ENCODE measurements at places on chromosomes 6 and 20. TPM values are rescaled to one million over a fixed set of nuclear protein-coding genes. Genes with fewer than 3 reads are reported as not detected.

DNA sequence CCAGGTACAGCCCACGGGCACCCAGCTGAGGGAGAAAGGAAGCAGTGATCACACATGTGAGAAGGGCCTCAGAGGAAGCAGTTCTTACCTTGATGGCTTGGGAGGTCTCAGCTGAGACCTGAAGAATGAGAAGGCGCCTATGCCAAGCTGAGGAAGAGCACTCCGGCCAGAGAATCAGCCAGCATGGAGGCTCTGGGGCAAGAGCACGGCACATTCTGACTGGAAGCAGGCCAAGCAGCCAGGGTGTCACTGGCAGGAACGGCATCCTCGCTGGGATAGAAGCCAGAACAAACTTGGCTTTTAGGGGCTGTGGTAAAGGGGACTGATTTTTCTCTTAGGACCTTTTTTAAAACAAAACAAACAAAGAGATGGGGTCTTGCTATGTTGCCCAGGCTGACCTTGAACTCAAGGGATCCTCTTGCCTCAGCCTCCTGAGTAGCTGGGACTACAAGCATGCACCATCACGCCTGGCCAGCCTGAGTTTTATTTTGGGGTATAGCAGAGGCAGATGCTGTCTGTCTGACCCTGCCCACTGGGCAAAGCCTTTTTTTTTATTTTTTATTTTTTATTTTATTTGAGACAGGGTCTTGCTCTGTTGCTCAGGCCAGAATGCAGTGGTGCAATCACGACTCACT is 17.6 kb downstream of the GHRH start:
- DNase-seq: no peak

DNA sequence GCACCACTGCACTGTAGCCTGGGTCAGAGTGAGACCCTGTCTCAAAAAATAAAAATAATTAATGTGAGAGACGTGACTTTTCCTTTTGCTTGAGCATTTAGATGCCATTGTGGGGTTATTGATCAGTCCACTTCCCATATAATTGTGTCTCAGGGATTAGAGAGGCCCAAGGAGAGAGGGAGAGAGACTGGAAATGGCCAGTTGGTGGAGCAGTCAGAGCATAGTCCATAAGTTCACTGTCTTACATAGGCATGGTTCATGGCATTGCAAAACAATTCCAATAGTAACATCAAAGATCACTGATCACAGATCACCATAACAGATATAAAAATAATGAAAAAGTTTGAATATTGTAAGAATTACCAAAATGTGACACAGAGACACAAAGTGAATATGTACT is 15.2 kb upstream of the SDHAF4 start:
- DNase-seq: no peak

DNA sequence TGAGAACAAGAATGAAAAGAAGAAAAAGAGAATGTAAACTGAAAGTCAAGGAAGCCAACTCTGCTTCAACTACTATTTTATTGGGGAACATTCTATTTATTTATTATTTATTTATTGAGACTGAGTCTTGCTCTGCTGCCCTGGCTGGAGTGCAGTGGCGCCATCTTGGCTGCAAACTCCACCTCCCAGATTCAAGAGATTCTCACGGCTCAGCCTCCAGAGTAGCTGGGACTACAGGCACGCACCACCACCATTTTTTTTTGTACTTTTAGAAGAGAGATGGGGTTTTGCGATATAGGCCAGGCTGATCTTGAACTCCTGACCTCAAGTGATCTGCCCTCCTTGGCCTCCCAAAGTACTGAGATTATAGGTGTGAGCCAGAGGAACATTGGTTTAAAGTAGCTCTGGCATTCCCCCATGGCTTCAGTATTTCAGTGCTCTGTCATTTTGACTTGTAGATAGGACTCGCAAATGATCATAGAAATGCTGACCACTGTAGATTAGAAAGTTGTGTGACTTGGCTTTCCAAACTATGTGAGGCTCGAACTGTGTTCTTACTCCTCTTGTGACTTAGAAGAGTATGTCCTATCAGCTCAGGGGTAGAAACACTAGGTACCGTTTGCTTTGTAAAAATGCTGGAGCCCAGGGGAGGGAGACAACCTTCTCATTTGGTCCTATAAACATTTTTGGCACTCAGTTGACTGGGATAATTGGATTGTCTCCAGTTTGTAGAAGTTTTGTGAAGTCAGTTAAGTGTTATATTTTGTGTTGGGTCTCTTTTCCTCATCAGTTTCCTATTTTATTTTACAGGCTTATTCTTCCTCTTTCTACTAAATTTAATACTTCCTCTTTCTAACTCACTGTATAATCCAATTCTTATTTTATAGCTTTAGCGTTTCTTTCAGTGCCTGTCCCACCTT is 544.9 kb upstream of the CITED2 start:
- no peak for DNase-seq

GRCh38 chr6:52363228-52363867 is 1.4 kb downstream of the PAQR8 start:
- DNase-seq: no peak

The SLC22A16 gene
- 0.49 TPM for polyA plus RNA-seq

The AP5S1 gene
- 9.3 TPM for polyA plus RNA-seq

The SAPCD1 gene
- 2.1 TPM for polyA plus RNA-seq
